ENCODE measurements at places on chromosomes 12 and 14.

DNA sequence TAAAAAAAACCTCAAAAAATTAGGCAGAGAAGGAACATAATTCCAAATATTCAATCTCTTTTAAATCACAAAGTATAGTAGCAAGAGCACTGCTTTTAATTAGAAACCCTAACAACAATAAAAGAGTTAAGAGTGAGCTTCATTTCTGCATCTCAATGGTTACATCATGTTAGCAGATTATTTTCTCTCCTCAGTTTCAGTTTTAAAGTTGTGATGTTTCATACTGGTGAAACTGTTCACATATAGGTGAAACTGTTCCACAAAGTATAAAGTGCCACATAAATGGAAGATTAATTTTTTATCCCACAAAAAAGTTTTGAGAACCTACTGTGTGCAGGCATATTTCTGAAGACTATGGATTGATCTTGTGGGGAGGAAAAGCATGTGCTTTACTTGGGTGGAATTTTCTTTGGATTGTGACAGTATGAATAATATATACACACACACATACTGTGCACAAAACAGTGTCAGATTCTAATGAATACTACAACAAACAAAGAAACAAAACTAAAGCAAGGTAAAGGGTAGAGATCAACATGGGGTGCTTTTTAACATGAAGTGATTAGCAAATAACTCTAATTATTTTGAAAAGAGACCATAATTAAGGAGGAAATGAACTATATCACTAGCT, 17.1 kb downstream of the LUM start:
- no peak for DNase-seq

DNA sequence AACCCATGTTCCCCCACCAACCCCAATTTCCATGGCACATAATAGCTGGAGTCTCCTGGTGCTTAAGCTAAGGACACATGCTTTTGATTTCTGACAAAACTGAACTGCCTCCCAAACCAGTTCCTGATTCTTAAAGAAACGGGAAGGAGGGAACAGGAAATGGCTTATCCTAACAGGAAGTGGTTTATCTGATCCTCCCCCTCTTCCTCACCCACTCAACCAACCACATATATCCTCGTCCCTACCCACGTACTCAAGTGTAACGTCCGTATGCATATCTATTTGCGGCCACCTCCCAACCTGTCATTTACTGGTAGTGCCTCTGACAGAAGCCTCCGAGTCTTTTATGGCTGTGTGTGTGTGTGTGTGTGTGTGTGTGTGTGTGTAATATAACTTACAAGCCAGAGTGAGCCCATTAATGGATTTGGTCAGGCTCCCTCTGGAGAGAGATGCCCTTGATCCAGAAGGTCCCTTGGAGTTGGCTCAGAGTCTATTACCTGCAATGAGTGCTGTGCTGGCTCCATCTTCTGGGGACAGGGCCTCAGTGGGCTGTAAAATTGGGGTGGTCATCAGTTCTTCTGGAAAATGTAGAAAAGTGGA, 7.7 kb downstream of the DAZAP2 start:
- peak; percentile 45 for DNase-seq

DNA sequence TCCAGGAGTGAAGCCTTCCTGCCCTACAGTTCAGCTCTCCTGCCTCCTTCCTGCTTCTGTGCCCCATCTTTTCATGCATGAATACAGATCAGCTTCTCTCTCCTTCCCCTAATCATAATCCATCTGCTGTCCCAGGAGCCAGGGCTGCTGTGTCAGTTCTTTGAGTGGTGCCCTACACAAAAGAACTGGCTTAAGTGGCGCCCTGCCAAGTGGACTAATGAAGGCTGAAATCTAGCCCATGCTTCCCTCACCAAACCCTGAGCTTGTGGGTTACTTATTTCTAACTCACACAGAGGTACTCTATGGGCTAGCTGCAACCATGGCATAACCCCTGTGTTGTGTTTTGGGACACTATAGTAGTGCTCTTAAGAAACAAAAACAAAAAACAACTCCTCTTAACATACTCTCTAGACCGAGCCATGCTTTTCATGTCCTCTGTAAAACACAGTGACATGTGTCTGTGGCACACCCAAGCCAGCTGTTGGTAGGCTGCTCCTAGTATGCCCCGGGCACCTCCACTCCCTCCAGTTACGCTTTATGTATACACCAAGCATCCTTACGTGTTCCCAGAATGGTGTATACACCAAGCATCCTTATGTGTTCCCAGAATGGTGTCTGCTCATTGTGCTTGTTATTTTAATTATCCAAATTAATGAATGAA, 19.3 kb upstream of the ETV6 start:
- no peak for DNase-seq

- no peak for DNase-seq
Observed at GRCh38 chr12:85626784-85627171, 209.4 kb downstream of the RASSF9 start.

DNA sequence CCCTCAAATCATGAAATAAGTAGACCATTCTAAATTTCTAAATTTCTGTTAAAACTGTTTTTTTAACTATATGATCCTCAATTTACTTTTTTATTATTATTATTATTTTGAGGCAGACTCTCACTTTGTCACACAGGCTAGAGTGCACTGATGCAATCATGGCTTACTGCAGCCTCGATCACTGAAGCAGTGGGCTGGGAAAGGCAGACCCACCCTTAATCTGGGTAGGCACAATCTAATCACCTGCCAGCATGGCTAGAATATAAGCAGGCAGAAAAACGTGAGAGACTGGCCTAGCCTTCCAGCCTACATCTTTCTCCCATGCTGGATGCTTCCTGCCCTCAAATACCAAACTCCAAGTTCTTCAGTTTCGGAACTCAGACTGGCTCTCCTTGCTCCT, 2.3 kb downstream of the ERO1A start:
- no peak for DNase-seq

DNA sequence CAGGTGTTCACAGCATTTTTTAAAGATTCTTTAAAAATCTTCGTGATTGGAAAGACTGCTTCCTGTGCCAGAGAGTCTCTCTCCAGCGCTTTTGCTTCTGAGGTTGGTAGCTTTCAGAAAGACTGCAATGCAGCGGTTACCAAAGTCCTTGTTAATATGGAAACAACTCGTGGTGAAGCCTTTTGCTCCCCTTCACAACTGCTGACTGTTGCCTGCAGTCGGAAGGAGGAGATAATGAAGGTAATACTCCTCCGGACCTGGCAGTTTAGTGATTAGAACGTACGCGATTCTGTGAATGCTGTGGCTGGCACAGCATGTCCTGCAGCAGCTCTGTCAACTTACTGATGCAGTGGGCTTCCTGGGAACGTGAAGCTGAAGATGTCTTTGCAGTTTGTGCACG, 50.9 kb downstream of the TRAF3 start:
- no peak for DNase-seq

- no peak for DNase-seq
Observed at GRCh38 chr14:46322076-46322475, 329.5 kb downstream of the RPL10L start.

DNA sequence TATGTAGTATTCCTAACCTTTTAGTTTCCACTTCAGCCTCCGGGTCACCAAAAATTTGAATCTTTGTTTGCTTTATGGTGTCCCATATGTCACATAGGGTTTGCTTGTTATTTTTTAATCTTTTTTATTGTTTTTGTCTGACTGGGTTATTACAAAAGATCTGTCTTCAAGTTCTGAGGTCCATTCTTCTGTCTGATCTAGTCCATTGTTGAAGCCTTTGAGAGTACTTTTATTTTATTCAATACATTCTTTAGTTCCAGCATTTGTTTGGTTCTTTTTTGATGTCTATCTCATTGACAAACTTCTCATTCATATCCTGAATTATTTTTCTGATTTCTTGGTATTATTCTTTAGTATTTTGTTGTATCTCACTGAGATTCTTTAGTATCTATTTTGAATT, 99.8 kb downstream of the GPR65 start:
- DNase-seq: no peak

DNA sequence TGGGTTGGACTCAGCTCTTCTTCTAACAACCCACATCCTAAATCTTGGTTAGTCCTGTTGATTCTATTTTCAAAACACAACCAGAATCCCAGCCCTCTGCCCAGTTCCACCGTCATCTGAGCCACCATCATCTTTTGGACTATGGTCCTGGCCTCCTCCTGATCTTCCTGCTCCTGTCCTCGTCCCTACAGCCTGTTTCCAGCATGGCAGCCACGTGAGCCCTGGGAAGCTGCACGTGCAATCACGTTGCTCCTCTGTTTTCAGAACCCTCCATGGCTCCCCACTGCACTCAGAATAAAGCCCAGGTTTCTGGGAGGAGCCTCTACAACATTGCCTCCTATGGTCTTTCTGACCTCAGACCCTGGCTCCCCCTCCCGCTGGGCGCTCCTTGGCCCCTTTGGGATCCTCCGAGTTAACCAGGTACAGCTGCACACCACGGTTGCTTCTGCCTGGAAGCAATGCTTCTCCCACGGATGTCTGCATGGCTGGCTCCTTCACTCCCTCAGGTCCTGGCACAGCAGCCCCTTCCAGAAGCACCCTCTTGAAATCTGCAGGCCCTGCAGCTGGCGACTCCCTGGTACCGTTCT, 44.5 kb downstream of the BEGAIN start:
- DNase-seq: no peak

- DNase-seq: no peak
Observed at GRCh38 chr12:89386138-89386537, 33.8 kb upstream of the DUSP6 start.

DNA sequence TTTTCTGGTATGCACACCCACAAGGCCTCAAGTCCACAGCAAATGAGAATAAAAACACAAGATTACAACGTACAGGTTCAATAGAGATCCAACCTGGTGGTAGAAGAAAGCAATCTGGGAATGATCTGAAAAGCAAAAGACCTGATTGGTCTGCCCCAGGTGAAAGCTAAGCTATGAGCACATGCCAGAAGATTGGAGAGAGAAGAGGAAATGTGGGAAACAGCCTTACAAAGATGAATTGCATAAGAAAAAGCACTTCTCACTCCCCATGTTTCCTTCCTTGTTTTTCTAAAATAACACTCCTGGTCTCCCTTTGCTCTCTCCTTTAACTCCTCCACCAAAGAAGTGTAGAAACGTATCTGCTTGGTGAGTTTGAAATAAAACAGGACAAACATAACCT, 77.3 kb upstream of the ANO6 start:
- DNase-seq: no peak

GRCh38 chr14:24398653-24399446, at the start of gene NYNRIN:
Gene NYNRIN (plus strand): TSS chr14:24399003. CDS start chr14:24399247, 244 bp downstream.
- DNase-seq: peak; percentile 22

DNA sequence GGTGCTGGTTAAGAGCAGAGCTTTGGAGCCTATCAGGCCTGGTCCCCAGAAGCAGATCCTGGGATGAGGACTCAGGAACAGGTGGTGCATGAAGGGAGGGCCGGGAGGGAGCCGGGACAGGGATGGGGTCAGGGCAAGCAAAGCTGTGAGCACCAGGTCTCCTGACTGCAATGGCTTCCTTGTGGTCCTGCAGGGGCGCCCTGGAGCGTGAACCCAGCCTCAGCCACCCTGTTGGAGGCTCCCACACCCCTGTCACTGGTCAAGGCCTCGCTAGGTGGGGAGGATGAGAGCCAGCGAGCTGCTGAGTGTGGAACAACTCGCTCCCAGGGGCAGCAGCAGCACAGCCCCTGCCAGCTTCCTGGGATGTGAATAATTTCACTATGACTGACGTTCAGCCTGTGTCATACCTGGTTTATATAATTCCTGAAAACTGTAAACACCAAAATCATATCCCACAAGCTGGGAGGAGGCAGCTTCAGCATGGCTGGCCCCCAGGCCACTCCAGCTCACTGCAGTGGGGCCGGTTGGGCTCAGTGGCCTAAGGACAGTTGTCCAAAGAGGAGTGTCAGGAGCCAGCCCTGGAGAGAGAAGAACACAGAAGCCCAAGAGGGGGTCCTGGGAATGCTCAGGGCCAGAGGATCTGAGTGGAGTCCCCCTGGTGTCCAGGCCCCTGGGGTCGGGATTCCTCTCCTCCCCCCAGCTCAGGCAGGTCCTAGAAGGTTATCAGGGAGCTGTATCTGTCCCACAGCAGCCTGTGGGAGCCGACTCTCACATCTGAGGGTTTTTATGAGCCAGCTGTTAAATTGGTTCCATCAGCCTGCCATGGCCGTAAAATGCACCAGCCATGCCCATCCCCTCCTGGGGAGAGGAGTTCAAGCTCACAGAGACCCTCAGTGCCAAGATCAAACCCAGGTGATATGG, 272.9 kb downstream of the ADGRD1 start:
- DNase-seq: no peak

DNA sequence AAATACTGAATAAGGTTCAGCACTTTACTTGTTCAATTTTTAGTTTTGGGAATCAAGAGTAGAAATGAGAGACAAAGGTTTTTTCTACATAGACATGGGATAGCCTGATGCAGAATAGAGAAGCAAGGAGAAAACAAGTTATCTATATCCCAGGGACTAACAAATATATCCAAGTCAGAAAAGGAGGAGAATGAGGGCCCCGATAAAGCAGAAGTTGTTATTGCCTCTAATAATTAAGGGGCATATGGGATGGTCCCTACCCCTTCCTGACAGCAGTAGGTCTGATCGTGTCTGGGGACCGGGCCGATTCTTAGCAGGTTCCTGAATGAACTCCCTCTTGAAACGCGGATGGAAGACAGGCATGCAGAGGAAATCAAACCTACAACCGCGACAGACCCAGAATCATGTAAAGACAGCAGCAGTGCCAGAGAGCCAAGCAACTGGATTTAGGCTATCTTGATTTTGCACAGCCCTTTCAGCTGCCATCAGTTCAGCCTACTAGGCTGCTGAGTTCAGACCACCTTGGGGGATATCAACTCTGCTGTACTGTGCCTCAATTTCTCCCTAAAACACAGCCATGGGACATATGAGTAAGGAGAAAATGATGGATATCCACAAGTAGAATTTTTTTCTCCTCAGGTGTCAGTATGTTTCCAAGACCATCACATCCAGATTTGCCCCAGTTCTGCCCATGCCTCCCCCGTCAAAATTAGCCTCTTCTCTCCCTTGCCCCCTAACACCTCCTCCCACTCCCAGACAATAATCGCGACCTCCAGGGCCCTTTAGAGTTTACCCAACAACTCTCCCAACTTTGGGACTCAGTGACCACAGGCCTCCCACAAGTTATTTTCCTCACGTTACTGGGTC, 706 bp downstream of the PRMT5 start:
- no peak for DNase-seq

DNA sequence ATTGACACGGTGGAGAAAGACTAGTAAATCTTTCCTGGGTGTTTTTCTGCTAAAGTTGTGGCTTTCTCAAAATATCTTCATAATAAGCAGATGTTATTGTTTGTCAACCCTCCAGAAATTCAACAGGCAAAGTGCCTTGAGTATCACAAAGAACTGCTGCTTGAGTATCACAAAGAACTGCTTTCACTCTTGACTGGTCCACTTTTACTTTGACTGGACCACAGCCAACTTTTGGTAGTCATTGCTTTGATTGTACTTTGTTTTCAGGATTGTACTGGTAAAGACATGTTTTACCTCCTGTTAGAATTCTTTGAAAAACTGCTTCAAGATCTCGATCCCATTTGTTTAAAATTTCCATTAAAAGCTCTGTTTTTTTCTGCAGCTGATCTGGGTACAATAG, 62.6 kb downstream of the PDZRN4 start:
- no peak for DNase-seq

DNA sequence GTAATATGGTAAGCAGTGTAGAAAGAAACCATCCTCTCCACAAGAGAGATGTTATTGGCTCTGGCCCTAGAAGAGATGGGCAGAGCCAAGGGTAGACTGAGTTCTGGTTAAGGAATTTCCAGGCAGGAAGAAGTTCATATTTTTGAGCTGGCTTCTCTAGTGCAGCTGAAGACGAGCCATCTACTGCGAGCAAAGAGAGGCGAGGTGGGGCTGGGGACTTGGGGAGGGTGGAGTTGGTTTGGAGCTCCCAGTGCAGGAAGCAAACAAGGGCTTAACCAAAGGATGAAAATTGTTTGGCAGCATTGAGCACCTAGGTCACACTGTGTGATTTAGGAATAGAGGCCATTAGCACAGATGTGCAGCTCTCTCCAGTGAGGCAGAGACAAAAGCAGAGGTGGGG, 239.6 kb downstream of the ZFP36L1 start:
- no peak for DNase-seq
